ENCODE measurements at places on chromosomes 3 and 15.

DNA sequence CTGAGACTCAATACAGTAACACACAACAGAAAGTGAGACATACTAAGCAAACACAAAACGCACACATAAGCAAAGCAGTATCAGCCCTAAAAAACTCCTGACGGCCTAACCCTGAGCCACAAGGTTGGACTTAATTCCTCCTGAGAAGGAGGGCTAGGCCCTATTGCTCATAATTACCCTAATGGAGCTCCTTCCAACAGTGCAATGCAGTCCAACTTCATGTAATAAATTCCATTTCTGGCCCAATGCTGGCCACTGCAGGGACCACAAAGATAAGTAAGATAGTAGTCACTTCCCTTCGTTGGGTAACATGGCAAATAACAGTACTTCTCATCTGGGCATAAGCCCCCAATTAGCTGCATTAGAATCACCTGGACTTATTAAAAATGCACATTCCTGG, 4.2 kb downstream of the VPS39 start:
- no peak for DNase-seq

DNA sequence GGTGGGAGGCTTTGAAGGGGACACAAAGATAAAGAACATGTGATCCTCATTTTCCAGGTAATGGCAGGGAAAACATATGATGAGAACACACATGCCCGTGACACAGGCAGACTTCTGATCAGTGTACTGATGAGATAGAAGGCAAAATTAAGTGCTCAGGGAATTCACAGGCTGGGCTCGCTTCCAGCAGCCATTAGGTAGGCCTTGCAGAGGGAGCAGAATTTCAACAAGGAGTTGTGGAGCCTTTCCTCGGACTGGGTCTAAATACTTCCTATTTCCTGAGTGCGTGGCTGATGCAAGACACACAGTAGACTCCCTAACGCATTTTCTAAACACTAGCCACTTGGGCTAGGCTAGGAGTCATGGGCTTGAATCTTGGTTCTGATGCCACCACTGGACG, 74.0 kb upstream of the ETV5 start:
- no peak for DNase-seq

DNA sequence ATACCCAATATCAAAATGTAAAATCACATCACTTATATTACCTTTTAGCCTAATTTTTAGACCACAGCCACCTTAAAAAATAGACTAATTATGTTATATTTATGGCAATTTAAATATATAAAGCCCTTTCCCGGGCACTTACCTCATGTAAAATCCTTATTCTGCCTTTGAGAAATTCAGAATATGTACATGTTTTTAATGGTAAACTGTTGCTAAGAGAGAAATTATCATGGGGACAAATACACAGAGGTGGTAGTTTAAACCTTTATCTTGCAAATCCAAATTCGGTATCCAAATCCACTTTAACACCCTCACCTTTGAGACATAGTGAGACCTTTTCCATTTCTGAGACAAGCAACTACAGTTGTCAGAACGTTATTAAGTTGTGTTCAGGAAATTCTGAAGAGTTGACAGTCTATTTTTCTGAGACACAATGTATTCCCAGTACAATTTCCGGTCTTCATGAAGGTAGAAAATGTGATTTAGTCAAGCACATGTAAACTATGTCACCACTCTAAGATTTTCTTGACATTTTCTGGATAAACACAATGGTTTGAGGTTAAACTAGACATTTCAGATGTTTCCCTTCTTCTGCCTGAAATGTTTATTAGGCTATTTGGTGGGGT, 10.6 kb upstream of the VGLL3 start:
- DNase-seq: no peak

DNA sequence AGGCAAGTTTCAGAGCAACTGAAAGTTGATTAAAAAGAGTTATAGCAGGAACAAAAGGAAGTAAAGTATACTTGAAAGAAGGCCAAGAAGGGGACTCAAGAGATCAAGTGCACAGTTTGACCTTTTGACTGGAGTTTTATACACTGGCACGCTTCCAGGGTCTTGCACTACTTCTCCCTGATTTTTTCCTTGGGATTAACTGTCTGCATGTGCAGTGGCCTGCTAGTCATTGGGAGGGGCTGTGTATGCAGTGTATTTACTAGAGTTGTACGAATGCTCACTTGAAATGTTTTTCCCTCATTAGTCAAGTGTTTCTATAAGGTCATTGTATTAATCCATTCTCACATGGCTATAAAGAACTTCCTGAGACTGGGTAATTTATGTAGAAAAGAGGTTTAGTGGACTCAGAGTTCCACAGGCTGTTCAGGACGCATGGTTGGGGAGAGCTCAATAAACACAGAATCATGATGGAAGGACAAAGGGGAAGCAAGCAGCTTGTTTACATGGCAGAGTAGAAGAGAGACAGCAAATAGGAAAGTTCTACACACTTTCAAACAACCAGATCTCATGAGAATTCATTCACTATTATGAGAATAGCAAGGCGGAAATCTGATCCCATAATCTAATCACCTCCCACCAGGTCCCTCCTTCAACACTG, 571.8 kb downstream of the ZPLD1 start:
- DNase-seq: no peak

GRCh38 chr3:127887321-127887720, 27.7 kb upstream of the KBTBD12 start:
- DNase-seq: no peak

DNA sequence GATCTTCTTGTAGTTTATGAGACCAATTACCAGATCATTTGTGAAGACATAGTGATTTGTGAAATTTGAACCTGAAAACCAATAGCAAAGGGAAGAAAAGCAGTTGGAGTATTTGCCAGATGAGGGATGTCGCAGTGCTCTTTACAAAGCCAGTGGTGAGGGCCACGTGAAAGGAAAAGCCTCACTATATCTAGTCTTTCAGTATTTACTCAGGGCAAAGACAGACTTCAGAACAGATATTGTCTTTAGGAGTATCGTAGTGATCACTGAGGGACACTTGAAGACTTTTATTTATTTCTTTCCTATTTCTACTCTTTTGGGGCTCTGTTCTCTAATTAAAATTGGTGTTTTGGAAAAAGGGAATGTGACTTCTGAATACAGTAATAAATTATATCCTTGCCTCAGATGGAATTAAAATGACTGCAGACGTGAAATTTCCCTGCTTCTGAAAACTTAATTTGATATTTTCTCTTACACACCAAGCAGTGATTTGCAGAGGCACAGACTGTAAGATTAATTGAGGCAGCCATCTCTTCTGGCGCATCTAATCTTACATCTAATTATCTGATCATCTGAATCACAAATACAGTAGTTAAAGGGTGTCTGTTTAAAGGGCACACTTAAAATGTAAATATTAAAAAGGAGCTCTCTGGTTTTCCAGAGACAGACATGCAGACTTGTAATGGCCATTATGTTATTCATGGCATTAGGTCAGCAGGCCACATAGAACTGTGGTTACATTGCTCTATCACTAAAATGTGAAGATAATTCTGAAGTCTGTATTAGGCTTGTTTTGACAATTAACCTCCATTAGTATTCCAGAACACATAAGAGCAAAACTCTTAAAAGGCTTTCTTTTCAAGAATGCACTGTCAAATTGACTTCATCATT, 193.0 kb upstream of the GOLIM4 start:
- no peak for DNase-seq

DNA sequence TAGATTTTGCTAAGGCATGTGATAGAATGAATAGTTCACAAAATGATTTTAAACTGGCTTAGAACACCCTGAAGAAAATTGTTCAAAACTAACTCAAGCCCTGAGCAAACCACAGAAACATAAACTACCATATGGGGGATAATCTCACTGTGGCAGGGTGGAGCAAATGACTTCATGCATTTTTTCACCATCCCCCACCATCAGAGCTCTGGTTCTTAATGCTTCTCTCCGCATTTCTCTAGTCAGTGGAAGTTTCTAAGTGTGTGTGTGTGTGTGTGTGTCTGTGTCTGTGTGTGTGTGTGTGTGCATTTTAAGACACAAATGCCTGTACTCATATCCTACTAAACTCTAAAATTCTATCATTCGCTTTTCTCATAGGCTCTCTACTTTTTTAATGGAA, 107.1 kb upstream of the PHLDB2 start:
- DNase-seq: no peak

DNA sequence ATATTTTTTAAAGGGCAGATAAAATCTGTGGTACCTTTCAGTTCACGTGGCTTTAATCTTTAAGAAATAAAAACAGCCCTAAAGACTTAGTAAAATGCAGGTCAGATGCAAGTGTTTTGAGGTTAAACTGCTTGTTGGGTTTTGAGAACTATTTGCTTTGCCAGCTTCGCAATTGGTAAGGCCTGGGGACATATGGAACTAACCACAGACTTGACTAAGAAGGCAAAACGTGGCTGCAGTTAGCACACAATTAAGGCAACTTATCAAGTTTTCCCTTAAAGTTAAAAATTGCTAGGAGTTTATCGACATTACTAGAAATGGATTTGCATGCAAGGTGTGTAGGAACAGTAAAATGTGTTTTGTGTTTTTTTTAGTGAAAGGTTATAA, 206.9 kb downstream of the ZNF385D start:
- no peak for DNase-seq

DNA sequence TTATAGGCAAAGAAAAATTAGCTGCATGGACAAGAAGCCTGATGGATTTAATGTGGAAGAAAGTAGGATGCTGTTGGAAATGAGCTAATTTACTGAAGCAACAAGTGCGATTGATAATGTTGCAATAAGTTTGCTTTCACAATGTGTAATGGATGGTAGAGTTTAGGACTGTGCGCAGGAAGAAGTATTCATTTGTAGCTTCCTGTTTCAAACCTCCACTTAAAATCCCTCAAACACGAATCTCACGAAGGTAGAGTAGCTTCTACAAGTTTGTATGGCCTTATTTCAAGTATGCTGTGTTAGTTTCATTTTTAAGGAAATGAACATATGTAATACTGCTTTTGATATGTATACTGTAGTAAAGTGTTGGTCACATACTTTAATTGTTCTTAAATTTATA, 42.3 kb downstream of the KCNH8 start:
- DNase-seq: no peak

- DNase-seq: no peak
These were observed 140.8 kb downstream of the DIPK2A start for GRCh38 chr3:144112437-144112836.

DNA sequence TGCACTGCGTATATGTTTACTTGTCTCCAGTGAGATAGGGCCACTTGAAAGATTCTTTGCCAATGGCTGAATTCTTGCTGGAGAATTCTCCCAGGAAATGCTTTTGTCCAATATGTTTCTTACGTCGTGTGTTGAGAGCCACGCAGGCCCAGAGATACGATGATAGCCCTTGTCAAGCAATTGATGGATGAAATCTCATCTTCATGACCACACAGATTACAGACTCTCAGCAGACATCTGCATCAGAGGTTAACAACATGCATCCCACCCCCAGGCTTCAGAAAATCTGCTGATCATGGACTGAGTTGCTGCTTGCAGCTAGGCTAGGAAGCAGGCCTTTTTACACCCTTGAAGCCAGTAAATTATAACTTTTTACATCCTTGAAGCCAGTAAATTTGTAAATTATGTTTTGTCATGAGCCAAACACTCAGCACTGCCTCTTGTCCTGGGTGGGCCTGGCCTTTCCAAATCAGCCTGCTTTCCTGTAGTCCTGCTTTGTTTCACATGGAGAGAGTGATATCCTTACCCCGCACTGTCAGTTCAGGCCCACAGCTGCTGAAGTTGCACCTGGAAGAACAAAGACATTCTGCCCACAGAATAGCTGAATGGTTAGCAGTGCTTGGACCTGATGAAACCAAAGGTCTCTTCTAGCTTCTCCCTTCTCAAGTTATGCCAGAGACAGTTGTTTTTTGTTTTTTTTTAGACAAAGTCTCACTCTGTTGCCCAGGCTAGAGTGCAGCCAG, 84.4 kb downstream of the GPR156 start:
- no peak for DNase-seq

GRCh38 chr15:81400640-81401236, 26.7 kb upstream of the TMC3 start:
- DNase-seq: no peak

- no peak for DNase-seq
These were observed 52.7 kb upstream of the SPTSSB start for GRCh38 chr3:161423911-161424522.

- DNase-seq: no peak
These were observed 4.6 kb downstream of the SETD5 start for GRCh38 chr3:9401986-9402385.

- no peak for DNase-seq
These were observed 1297.6 kb upstream of the ALCAM start for GRCh38 chr3:104069114-104069513.

- no peak for DNase-seq
These were observed 28.2 kb upstream of the IL12A start for GRCh38 chr3:159960188-159961148.

DNA sequence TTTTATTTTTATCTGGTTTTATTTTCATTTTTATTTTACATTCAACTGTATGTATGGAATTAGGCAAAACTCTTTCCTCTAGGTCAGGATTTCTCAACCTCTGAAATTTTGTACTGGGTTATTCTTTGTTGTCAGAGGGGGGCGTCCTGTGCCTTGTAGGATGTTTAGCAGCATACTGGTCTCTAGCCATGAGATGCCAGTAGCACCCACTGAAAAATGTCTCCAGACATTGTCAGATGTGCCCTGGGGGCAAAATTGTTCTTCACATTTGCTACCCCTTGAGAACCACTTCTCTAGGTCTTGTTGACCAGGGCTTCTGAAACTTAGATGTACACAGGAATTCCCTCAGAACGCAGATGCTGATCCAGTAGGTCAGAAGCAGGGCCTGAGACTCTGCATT, 5.4 kb downstream of the CHRNA5 start:
- no peak for DNase-seq

DNA sequence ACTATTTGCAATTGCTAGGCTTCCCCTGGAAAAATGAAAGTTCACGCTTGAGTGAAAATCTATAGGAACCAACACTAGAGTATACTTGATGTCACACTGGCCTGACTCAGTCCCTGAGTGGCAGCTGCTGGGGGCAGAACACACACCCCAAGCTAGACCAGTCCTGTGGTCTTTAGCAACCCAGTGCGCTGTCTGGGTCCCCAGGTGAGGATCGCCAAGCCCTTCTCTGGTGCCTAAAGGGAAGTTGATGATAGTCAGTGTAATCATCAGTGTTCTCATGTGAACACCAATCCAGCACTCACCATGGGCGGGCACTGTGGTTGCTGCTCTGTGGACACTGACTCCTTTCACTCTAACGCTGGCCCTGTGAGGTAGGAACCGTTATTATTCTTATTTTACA, 11.2 kb downstream of the ALDH1A3 start:
- DNase-seq: no peak

DNA sequence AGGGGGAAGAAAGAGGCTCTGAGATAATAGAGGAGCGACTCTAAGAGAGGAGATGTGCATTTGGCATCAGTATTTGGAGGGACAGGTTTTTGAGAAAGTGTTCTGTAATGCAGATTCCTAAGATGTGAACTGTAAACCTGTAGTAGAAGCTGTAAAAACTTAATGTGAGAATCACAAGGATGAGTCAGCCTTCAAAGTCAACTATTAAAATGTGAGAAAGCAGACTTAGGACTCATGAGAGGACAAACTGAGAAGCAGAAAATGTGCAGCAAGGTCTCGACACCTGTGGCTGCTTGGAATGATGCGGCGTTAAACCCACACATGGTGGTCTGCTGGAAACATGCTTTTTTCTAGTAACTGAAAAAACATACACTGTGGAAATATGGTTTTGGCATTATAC, 36.0 kb downstream of the USP13 start:
- no peak for DNase-seq

Data from stimulated activated CD8-positive, alpha-beta memory T cell treated with anti-CD3 and anti-CD28 coated beads, Interleukin-12 subunit alpha, Interleukin-12 subunit beta, amount 100 ng/mL, for 1 hour (primary cell).